ENCODE measurements at places on chromosomes 12 and 14.

GRCh38 chr14:68781161-68782021 is 11.5 kb downstream of the ZFP36L1 start:
- peak; percentile 83 for DNase-seq

DNA sequence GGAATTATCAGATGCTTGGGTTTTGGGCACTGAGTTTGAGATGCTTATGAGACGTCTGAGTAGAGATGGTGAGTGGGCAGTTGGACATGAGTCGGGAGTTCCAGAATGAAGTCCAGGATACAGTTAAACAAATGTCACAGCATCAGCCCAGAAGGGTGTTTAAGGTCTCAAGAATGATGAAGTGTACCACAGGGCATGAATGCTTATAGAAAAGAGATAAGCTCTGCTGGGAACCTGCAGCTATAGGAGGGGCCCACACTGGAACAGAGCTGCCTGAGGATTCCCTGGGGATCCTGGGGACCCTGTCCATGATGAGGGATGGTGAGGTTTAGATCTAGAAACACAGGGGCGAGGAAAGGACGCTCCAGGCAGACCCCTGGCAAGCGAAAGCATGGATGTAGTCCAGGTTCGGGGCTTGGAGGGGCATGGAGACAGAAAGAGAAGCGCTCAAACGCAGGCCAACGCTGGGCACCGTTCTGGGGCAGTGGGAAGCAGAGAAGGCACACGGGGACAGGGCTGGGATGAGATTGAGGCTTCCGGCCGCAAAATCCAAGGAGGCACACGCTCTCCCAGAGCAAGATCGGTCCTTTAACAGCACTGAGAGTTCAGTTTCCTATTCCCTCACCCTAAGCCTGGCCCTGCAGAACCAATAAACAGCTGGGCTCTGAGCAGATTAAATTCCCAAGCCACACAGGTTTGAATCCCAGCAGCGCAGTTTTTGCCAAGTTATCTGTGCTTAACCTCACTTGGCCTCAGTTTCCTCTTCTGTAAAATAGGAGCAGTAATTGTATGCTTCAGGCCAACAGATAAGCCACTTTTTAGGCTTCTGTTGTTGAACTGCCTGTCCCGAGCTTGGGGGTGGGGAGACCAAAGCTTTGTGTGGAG is 52.9 kb downstream of the EID3 start:
- DNase-seq, result no peak

- DNase-seq, result no peak
These were observed 95.3 kb downstream of the STXBP6 start for GRCh38 chr14:24954700-24955037.

DNA sequence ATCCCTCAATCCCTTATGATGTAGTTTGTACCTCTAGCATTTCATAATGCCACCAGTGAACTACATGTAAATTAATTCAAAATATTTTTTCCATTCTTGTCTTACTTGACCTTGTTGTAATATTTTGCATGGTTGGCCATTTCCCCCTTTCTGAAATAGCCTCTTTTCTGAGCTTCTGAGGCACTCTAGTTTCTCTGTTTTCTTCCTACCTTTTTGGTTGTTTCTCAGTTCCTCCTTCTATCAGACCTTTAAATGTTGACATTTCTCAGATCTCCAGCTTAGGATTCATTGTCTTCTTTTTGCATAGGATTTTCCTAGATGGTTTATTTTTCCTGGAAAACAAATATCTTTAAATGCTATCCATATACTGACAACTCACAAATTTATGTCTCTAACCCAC is 9.8 kb upstream of the RMST start:
- no peak for DNase-seq

Measured in CD4-positive, alpha-beta memory T cell (primary cell).